Osteoblast (primary cell): ENCODE measurements at places on chromosomes 3 and 15. TPM values are rescaled to one million over a fixed set of nuclear protein-coding genes. Genes with fewer than 3 reads are reported as not detected.

DNA sequence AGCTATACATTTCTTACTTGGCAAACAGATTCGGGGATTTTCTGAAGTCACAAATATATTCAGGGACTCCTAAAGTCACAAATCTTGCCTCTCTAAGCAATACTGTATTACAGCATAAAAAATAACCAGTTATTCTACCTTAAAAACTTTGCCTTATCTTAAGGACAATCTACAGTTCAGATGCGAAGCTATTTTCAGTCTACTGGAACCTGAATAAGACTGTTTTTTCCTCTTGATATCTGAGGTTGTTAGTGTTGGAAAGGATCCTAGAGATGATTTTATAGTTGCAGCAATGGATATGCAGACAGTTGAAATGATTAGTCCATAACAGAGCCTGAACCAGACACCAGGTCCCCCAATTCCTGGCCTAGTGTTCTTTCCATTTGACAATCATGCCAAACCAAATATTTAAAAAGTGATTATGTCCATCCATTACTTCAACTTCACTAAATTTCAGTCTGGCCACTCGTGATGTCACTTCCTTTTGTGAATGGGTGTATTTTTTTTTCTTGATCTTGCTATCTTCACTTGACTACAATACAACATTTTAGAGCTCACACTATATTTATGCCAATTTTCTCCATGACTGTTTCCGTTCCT lies 1.8 kb downstream of the HDGFL3 start:
- H3K27ac ChIP-seq: peak overlapping the region; percentile 56
- H3K4me3 ChIP-seq: peak overlapping the region; percentile 84
- H3K36me3 ChIP-seq: no peaks in the 10 kb centered on the region
- H3K27me3 ChIP-seq: no peaks in the 10 kb centered on the region
- peak; percentile 78 for DNase-seq

DNA sequence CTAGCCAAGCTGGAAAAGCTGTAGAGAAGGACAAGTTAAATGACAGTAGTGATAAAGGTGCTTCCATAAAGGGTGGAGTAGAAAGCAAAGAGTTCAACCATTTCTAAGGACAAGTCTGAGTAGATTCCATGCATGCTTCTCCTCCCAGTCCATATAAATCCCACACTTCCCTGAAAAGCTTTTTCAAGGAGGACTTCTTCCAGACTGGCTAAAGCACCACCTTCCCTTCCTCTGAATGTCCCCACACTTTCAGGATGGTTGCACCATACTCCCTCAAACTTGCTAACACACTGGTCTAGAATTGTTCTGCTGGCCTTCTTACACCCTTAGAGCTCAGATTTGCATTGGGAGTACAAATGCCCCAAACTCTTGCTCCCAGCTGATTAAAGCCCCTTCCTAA lies 40.9 kb downstream of the FBN1 start:
- H3K4me1 ChIP-seq: peaks cover 31% of the 10 kb centered on the region
- H3K4me3 ChIP-seq: no peak overlapping the region
- peaks cover 81% of the 10 kb centered on the region for H3K36me3 ChIP-seq
- H3K27ac ChIP-seq: peak overlapping the region; percentile 92
- DNase-seq: no peak

GRCh38 chr3:119700269-119700919 lies 2.4 kb upstream of the CFAP91 start:
- no peak overlapping the region for H3K4me3 ChIP-seq
- H3K27ac ChIP-seq: no peak overlapping the region
- peaks cover 13% of the 10 kb centered on the region for H3K4me1 ChIP-seq

DNA sequence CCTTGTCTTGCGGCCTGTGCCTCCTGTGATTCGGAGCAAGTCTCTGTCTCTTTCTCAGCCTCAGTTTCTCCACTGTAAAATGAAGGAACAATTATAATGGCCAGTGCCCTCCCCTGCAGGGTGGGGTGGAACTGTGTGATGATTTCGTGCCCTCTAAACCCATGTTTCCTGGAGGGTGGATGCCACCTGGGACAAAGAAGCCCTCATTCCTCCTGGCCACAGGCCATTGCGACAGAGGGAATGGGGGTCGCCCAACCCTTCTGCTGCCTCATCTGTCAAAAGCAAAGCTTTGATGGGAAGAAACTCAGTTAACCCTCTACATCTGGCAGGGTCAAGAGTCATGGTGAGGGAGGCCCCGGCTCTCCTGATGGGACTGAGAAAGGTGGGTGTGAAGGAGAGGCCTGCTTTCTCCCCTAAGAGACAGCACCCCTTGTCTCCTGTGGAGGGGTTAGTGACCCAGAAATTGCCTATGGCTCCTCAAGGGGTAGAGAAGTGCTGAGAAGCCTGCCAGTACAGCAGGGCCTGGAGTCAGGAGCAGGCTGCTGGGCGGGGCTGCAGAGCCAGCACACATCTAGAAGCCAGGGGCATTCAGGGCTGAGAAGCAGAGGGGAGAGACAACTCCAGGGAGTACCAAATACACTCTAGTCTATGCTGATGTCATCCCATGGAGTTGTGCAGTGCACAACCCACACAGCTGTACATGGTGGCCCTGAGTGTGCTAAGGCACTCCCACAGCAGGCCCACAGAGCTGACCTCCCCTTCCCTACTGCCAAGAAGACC lies 61.0 kb downstream of the PLXNA1 start:
- peak; percentile 90 for DNase-seq
- no peaks in the 10 kb centered on the region for H3K4me1 ChIP-seq
- no peak overlapping the region for H3K4me3 ChIP-seq

- DNase-seq: no peak
- no peaks in the 10 kb centered on the region for H3K4me1 ChIP-seq
- peaks cover 21% of the 10 kb centered on the region for H3K27me3 ChIP-seq
- no peak overlapping the region for H3K4me3 ChIP-seq
Measured at GRCh38 chr3:44186712-44187111, 55.0 kb upstream of the TOPAZ1 start.

DNA sequence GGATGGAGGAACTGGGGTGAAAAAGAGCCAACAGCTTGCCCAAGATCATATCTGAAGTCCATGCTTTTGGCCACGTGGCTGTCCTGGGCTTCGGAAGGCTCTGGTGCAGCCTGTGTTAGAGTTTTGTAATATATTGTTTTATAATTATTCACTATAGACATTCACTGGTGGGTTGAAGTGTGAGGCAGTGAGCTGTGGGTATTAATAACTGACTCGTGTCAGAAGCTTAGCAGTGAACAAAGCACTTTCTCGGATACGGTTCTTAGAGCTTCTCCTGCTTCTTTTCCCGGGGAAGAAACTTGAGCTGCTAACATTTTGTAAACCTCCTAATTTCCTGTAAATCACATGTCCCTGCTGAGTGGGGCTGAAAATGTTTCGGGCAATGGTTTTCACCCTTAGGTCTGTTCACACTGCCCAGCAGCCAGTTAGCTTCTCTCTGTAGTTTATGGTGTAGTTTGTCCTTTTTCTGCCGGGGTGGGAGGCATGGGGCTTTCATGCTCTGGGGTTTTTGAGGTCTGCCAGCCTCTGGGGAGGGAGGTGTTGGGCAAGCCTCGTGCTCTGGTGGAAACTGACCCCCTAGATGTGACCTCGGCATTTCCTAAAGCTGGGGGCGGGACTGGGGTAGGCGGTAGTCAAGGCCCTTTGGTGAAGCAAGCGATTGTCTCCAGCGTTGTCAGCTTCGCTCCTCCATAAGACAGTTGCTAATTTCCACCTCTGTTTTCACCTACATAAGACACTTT lies 1.7 kb downstream of the MRAS start:
- H3K27me3 ChIP-seq: no peaks in the 10 kb centered on the region
- peaks cover 18% of the 10 kb centered on the region for H3K4me1 ChIP-seq

RUBCN gene
- total RNA-seq: 19.7 and 23.2 TPM in 2 replicates

DNA sequence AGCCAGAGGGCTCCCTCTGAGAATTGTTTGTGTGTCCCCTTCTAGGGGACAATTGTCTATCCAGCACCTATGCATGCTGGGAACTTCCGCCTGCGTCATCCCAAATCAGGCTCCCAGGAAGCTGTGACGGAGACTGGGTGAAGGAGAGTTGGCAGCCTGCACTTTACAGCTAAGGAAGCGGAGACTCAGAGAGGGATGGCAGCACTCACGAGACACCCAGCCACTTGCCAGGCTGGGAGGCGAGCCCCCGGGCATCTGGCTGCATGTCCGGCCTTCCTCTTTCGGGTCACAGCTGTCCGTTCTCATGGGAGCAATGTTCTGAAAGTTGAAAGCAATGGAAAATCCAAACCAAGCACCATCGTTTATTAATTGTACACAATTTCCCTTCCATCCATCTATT lies 45.5 kb upstream of the SLC6A11 start:
- H3K4me1 ChIP-seq: no peaks in the 10 kb centered on the region
- no peak overlapping the region for H3K27ac ChIP-seq
- H3K4me3 ChIP-seq: no peak overlapping the region
- DNase-seq: no peak
- peaks cover 18% of the 10 kb centered on the region for H3K27me3 ChIP-seq

MUC20 gene
- 0.36 and 1.2 TPM in 2 replicates for total RNA-seq

TRAT1 gene
- total RNA-seq: not detected in 2 replicates

DNA sequence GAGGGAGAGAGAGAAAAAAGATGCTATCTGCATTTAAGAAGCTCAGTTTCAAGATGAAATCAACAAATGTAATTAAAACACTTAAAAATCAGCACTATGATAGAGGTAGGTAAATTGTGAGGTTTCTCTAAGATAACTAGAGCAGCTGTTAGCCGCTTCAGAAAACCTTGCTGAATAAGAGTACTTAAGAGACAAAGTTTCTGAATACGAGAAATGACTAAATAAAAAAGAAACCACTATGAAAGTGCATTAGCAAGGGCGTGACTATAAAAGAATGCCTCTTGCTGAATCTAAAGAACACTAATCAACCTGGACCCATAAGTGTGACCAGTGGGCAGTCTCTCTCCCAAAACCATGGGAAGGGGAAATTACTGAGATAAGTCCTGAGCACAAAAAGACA lies 41.8 kb downstream of the IQCB1 start:
- no peak overlapping the region for H3K4me3 ChIP-seq
- no peaks in the 10 kb centered on the region for H3K4me1 ChIP-seq
- no peak for DNase-seq
- no peak overlapping the region for H3K27ac ChIP-seq

- peaks cover 5% of the 10 kb centered on the region for H3K4me1 ChIP-seq
- no peak overlapping the region for H3K27ac ChIP-seq
- no peaks in the 10 kb centered on the region for H3K27me3 ChIP-seq
- DNase-seq: no peak
Measured at GRCh38 chr3:55455915-55456314, 31.2 kb downstream of the WNT5A start.

SLC9C1 gene
- not detected in 2 replicates for total RNA-seq

DNA sequence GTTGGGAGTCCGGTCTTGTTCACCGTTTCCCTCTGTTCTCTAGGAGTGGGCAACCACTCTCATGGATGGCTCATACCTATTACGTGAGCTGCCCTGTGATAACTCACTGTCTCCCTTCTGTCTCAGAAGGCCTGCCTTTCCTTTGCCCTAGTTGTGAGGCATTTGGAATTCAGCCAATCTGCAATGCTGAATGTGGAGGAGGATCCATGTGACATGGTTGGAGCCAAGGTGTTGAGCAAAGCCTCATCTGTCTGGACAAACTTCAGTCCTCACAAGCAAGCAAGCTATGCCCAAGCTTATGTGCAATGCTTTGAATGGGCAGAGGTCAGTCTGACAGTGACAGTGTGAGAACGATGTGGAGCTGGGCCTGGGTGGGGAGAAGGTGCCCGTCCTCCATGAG lies 37.8 kb upstream of the ATP10A start:
- H3K36me3 ChIP-seq: no peaks in the 10 kb centered on the region
- no peak for DNase-seq
- no peak overlapping the region for H3K4me3 ChIP-seq
- H3K4me1 ChIP-seq: peaks cover 31% of the 10 kb centered on the region
- peak overlapping the region; percentile 12 for H3K27ac ChIP-seq

GPR87 gene
- total RNA-seq: not detected in 2 replicates

DNA sequence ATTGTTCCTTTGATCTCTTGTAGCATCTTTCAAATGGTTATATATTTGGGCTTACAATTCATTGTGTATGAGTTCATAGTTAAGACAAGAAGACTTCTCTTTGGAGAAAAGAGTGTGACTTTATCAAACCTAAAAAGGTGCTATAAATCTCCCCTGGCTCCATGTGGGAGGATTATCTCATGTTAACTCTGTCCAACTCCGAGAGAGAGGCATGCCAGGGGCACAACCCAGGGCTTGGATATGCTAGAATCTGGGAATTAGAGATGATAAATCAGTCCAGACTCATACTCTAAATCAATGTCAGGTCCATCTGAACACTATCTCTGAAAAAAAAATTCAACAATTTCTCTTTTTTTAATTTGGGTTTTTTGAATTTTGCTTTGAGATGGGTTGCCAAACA lies 462.8 kb downstream of the TUSC7 start:
- H3K27me3 ChIP-seq: no peaks in the 10 kb centered on the region
- H3K4me1 ChIP-seq: no peaks in the 10 kb centered on the region
- DNase-seq: no peak
- H3K36me3 ChIP-seq: no peaks in the 10 kb centered on the region

DNA sequence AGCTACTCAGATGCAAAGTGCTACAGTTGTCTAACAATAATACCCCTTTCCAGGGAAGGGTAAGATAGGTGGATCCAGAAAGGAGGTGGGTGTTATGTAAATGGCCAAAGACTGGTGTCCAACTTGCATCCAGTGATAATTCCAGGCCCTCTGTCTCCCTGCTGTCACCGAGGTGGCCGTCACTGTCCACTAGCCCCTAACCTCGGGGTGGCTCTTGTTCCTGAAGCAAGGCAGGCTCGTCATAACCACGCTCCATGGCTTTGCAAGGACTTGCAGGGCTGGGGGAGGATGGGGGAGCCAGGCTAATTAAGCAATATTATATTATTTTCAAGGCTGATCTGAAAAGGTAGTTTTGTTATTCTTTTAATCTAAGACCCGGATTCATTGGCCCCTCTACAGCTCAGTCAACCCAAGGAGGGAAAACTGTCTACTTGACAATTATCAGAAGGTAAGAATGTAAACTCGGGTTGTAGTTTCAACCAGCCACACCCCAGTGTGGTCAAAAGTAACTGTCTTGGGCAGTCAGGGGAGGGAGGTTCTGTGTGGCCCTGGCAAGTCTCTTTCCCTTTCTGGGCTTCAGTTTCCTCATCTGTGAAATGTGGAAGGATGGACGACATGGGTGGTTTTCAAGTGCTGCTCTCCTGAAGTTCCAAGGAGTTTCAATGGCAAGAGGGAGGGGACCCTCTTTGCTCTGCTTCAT lies 220.1 kb upstream of the BHLHE40 start:
- DNase-seq: no peak
- H3K27me3 ChIP-seq: no peaks in the 10 kb centered on the region
- H3K27ac ChIP-seq: no peak overlapping the region
- no peak overlapping the region for H3K4me3 ChIP-seq

CATSPER2 gene
- 1.1 and 3.8 TPM in 2 replicates for total RNA-seq
